ENCODE measurements at places on chromosomes 2 and 18.

DNA sequence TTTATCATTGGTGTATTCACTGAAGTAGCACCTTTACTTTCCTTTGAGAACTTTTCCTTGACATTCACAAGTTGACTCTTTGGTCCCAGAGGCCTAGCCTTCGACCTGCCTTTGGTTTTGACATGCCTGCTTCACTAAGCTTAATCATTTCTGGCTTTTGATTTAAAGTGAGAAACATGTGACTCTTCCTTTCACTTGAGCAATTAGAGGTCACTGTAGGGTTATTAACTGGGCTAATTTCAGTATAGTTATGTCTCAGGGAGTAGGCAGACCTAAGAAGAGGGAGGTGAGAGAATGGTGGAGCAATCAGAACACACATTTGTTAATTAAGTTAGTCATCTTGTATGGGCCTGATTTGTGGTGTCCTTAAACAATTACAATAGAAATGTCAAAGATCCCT lies 1040.7 kb upstream of the SLC39A10 start:
- no peak for DNase-seq

- no peak for DNase-seq
These were observed 115.7 kb downstream of the HNMT start for GRCh38 chr2:138079976-138080375.

GRCh38 chr2:128444816-128445522 lies 126.3 kb upstream of the HS6ST1 start:
- no peak for DNase-seq

DNA sequence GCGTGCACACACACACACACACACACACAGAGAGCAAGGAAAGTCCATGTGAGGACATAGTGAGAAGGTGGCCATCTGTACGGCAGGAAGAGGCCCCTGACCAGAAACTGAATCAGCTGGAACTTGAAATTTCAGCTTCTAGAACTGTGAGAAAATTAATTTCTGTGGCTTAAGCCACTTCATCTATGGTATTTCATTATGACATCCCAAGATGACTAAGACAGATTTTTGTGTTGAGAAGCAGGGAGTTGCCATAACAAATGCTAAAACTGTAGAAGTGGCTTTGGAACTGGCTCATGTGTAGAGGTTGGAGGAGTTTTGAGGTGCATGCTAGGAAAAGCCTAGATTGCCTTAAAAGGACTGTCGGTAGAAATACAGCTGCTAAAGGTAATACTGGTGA lies 63.4 kb upstream of the ZBTB7C start:
- DNase-seq = no peak

Measured in Panc1 (cell line).